Activated CD8-positive, alpha-beta memory T cell treated with anti-CD3 and anti-CD28 coated beads for 1 hour (primary cell): ENCODE measurements at places on chromosomes 1 and 21.

DNA sequence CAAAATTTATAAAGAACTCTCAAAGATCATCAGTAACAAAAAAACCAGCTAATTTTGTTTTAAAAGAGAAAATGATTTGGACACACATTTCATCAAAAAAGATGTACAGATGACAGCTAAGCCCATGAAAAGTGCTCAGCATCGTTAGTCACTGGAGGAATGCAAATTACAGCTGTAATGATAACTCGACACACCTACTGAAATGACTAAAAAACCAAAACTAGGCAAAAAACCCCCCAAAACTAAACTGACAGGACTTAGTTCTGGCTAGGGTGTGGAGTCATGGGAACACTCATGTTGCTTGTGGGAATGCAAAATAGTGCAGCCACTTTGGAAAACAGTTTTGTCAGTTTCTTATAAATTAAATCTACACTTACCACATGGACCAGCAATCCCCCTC lies 59.5 kb downstream of the CNIH3 start:
- no peak for DNase-seq

DNA sequence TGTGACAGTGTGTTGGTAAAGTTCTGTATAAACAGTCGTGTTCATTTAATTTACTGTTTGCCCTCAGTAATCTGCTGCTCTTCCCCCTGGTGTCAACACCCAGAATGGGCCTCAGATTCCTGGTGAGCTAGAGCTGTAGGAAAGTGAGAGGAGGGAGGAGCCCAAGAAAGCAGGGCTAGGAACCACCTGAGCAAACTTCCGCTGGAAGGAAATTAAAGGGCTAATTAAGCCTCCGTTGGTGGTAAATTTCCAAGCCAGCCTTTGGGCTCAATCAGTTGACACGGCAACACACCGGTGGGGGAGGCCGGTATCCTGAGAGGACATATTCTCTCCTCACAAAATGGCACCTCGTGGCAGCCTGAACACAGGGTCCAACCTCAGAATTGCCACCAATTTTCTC lies 32.9 kb downstream of the RAB3B start:
- DNase-seq, result no peak

DNA sequence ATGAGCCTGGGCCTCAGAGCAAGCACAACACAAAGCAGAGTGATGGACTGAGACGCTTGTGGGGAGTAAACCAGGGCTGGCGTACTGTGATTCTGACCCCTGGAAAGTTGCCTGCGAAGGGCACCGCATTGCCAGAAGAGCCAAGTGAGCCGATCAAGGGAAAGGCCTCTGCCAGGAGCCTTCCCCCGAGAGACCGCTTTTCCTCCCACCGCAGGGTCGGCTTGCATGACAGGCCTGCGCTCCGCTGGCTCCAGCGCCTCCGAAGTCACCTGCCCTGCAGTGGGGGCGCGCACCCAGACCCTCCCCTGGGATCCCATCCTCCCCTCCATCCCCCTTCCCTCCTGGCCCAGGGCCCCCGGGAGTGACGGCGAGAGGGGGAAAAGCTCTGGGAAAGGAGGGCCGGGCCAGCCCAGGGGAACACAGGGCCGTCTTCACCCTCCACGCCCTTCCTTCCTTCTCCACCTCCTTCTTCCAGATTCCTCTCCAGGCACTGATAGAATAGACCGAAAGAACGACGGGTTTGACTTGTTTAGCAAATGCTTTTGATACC lies 165.0 kb downstream of the TRIM33 start:
- DNase-seq, result no peak

GRCh38 chr1:82931006-82931405 lies 1067.9 kb downstream of the TTLL7 start:
- DNase-seq, result no peak
